ENCODE measurements at places on chromosomes 7 and 10.

DNA sequence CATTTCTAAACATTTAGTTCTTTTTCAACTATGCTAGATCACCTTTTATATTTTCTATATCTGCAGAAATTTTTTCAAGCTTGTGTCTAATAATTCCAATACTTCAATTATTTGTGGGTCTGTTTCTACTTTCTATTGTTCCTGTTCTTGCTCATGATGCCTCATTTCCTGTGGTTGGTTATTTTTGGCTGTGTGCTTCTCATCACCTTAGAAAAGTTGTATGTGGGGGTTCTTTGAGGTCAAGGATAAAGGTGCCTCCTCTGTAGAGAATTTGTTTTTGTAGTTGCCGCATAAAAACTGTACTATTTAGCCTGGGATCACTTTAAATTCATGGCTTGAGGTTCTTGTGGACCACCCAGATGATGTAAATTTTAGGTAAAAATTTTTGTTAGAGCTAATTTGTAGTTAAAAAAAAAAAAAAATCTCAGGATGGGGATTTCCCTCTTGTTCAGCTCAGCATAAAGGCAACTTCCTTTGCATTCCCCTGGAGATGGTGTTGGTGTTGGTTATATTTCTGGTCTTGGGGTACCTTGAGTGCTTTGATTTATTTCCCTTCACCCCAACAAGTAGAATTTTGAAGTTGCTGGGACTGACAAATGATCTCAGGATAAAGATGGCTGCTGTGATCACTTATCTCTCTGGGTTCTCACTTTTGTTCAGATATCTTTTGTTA, 27.0 kb upstream of the JAZF1 start:
- DNase-seq: no peak

GRCh38 chr7:24441314-24442027, 131.8 kb upstream of the PALS2 start:
- DNase-seq: no peak

DNA sequence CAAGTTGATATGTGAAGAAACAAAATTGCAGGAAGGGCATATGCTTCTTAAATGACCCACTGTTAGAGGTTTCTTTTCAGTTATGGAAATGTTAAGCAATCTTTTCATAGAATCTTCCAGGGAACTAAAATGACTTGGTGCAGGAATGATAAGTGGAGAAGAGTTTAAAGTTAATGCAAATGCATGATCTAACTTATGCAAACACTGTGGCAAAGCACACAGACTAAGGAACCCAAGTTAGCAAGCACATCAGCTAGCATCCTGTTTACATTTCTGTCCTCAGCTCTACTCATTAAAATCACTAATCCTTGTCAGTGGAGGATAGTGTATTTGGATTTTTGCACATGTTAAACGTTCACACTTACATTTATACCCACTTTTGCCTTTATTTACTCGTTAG, 9.3 kb downstream of the CLCN1 start:
- no peak for DNase-seq

DNA sequence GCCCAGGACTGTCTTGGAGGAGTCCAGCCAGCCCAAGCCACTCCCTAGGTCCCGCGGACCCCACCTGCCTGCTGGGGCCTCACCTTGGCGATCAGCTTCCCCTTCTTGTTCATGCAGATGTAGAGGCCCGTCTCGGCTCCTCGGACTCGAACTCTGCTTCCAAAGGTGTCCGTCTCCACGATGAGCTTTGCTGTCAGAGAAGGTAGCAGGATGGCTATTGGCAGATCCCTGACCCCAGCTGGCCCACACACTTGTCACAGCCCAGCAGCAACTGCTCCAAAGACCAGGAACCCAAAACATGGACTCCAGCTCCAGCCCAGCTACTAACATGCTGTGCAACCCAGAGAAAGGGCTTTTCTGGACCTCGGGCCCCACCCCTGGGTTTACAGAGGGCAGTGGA, 4.5 kb downstream of the FGF8 start:
- DNase-seq: no peak

DNA sequence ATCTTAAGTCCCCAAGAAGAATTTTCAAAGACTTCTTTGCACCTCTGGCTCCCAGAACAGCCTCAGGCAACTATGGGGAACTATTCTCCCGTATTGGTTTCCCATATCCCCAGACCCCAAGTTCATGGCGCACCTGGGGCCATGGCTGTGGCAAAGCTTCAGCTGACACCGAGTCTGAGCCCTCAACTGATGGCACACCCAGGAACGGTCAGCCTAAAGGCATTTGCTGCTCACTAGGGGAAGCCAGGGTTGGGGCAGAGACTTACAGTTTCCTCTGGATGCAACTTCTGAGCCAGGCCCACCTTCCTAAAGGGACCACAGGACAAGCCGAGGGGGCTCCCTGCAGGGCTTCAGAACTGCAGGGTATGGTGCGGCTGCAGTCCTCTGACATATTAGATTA, 13.7 kb upstream of the CPA1 start:
- DNase-seq: no peak

GRCh38 chr7:48035967-48036478, 680 bp downstream of the C7orf57 start:
- DNase-seq: no peak

GRCh38 chr7:7944619-7945282, 23.8 kb upstream of the GLCCI1 start:
- no peak for DNase-seq

DNA sequence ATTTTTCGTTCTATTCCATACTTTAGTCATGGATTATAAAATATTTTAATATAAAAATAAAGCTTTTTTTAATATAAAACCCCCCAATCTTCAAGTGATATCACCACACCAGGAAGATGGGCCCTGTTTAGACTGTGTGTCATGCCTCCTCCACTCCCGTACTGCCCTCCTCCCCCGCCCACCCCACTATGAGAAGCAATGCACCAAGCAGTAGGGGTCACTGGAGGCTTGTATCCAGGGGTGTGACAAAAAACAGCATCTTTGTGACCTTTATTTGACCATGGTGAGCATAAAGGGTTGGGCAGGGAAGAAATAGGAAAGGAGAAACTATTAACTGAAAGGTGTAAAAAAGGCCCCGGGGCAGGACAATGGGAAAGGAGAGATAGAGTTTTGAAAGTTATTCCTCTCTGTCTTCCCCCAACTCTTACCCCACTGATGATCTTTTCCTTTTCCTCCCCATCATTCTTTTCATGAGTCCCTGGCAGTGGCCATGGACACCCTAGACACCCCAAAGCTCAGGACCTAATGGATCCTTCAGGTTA, 3.5 kb downstream of the PITX3 start:
- no peak for DNase-seq

DNA sequence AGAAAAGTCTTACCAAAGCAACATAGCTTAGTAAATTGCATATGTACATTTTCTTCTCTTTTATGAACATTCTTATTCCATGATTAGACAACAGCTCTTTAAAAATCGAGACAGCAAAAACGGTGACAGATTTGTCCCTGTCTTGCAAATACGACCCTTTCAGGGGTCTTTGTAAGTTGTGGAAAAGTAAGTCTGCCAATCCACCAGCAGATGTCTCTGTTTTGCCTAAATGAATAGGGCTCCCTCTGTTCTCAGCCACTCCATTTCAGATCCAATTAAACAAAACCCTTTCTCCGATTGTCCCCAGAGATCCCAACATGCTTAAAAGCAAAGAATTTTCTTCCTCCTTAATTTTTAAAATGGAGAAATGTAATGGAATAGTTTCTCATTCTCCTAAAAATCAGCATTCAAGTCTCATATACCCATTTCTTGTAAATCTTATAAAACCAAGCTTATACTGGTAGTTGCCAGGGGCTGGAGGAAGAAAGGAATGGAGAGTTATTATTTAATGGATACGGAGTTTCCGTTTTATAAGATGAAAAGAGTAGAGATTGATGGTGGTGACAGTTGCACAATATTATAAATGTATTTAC, 61.0 kb upstream of the NFE2L3 start:
- DNase-seq: no peak

- DNase-seq: no peak
These were observed 129.7 kb downstream of the TMEM178B start for GRCh38 chr7:141203586-141203985.

- DNase-seq: no peak
These were observed 25.5 kb downstream of the VOPP1 start for GRCh38 chr7:55546814-55547213.

DNA sequence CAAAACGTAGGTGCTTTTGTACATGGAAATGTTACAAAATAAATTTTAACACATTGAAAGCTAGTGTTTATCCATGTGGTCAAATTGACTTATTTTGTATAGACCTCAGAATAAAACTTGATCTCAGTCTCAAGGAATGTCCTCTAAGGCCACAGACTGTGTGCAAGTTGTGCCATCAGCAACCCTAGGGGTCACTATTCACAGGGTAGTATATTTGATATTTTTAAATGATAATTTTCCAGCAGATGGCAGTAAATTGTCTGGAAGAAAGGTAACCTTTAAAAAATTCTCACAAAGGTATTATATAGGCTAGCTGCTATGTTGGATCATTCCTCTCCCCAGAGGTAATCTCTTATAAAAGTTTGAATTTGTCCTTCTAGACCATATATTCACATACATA, 12.9 kb upstream of the SNX10 start:
- no peak for DNase-seq

- DNase-seq: peak; percentile 68
These were observed at the start of gene INA for GRCh38 chr10:103276896-103277712. INA (plus strand) TSS chr10:103277138; CDS start chr10:103277212, 74 bp downstream.

GRCh38 chr10:49735161-49735560, 27.0 kb downstream of the OGDHL start:
- DNase-seq: no peak

DNA sequence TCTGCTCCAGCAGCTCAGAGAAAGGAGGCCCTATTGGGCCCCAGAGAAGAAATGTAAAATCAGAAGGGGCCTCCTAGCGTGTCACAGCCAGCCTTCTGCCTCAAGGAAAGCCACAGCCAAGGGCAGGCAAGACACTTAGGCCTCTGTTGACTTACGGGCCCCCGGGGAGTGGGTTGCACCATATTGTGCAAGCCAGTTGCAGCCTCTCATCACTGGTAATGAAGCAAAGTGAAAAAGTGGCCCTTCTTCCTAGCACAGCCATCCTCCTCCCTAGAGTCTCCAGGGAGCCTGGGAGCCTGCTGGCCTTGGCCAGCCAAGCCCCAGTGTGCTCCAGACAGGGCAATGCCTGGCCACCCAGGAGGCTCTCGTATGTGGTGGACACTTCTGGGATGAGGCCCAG, 56.2 kb upstream of the GDF10 start:
- no peak for DNase-seq

DNA sequence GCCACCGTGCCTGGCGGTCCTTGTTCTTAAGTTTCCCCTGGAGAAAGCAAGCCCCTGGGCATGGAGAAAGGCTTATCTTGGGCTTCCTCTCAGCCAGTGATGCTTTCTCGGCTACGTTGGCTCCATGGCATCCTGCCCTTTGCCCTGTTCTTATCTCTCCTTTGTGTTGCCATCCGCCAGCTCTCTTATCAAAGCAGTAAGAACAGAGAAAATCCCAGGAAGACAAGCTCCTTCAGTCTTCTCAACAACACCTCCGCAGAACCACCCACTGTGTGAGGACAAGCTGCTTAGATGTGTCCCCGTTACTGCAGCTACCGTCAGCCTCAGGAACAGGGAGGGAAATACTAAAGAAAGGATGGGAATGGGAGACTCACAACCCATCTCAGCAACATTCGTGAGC, 3.3 kb downstream of the PLEKHS1 start:
- DNase-seq: no peak

DNA sequence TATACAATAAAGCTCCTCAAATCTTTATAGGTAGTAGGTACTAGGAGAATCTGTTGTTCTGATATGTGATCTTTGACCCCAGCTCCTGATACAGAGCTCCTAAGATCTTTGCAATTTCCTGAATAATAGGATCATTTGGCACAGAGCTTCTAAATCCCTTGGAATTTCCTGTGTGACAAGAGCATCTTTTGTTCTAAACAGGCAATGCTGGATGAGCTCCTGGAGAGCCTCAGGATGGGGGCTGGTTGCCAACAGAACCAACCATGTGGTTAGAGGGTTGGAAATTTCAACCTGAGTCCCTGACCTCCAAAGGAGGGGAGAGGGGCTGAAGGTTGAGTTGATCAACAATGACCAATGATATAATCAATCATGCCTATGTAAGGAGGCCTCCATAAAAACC, 629.0 kb downstream of the CCSER2 start:
- DNase-seq: no peak

GRCh38 chr7:137925091-137925490, 76.8 kb downstream of the CREB3L2 start:
- DNase-seq: no peak

DNA sequence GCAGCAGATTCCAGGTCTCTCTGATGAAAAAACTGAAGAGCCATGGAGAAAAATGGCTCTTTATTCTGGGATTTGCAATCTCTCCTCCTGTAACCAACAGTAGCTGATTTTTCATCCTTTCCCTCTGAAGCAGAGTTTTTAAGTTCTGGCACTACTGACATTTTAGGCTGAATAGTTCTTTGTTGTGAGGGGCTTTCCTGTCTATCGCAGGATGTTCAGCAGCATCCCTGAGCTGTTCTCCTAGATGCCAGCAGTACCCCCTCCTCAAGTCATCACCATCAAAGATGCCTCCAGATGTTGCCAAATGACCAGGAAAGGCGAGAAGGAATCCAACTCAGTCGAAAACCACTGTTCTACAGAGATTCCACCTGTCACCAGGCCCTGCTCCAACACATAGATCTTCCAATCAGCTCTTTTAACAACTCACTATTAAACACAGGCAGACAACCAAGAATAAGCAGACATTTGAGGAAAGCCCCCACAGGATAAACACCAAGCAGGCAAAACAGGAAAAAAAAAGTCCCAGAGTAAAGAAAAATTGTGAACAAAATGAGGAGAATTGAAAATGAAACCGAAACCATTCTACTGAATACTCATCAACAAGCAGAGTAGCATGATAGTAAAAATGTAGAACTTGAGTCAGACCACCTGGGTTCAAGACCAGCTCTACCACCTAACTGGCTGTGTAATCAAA, 124.8 kb downstream of the MPP7 start:
- no peak for DNase-seq

GRCh38 chr10:58399410-58399809, 14.2 kb downstream of the TFAM start:
- no peak for DNase-seq

DNA sequence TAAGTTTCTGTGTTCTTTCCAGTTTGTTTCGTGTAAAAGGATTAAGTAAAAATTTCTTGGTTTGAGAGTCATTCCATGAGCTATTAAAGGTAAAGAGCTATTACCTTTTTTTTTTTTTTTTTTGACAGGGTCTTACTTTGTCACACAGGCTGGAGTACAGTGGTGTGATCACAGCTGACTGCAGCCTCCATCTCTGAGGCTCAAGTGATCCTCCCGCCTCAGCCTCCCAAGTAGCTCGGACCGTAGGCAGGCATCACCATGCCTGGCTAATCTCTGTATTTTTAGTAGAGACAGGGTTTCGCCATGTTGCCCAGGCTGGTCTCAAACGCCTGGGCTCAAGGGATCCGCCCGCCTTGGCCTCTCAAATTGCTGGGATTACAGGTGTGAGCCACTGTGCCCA, 1.4 kb downstream of the SMKR1 start:
- DNase-seq: no peak
